ENCODE measurements at places on chromosomes 11 and 22. TPM values are rescaled to one million over a fixed set of nuclear protein-coding genes. Genes with fewer than 3 reads are reported as not detected.

DNA sequence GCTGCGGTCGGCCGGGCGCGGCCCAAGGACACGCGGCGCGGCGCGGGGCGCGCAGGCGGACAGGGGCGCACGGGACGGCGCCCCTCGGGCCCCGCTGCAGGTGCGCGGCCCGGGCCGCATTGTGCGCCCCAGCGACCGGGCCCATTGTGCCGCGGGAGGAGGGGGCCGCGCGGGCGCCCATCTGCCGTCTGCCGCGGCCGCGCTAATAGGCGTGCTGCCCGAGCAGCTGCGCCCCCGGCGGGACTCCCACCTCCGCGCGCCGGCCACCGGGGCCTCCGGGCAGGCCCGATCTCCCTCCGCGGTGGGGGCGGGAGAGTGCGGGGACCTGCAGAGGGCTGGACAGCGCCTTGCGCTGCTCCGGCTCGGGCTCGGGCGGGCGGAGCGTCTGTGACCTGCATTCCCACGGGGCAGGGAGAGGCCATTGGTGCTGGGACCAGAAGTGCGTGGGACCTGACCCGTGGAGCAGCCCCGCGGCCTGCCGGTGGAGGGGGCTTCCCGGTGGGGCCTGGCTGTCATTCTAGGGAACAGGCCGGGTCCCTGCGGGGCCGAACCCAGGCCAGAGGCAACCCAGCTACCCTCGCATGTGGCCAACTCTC lies 933 bp downstream of the BRSK2 start:
- no peak overlapping the region for H3K27ac ChIP-seq
- H3K36me3 ChIP-seq: no peaks in the 10 kb centered on the region
- no peak for DNase-seq
- H3K27me3 ChIP-seq: peaks cover 21% of the 10 kb centered on the region
- no peak overlapping the region for H3K4me3 ChIP-seq
- H3K4me1 ChIP-seq: no peaks in the 10 kb centered on the region

DNA sequence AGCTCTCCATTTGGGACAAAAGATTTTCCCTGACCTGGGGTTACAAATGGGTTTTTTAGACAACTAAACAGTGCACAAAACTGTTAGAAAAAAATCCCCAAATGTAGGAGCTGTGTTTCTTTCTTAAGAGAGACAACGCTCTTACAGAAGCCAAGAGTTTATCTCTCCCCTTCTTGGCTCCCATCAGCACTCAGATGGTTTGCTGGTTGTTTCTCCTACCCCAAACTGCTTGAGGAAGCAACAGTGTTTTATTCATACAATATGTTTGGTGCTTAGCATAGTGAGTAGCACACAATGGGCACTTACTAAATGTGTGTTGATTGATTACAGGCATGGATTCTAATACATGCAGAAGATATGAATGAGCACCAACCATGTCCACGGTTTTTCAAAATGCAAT lies 209.5 kb upstream of the ANO5 start:
- DNase-seq: no peak
- no peaks in the 10 kb centered on the region for H3K27me3 ChIP-seq
- H3K4me1 ChIP-seq: no peaks in the 10 kb centered on the region

GRCh38 chr11:74233683-74234082 lies 62.6 kb downstream of the PPME1 start:
- H3K27me3 ChIP-seq: no peaks in the 10 kb centered on the region
- H3K27ac ChIP-seq: no peak overlapping the region
- H3K36me3 ChIP-seq: peaks cover 12% of the 10 kb centered on the region
- no peak overlapping the region for H3K4me3 ChIP-seq
- peaks cover 6% of the 10 kb centered on the region for H3K4me1 ChIP-seq

GRCh38 chr22:45320357-45320976 lies 10.7 kb downstream of the FAM118A start:
- peaks cover 26% of the 10 kb centered on the region for H3K36me3 ChIP-seq
- DNase-seq: no peak
- H3K4me1 ChIP-seq: peaks cover 40% of the 10 kb centered on the region
- H3K27me3 ChIP-seq: no peaks in the 10 kb centered on the region
- peak overlapping the region; percentile 99 for H3K27ac ChIP-seq

GRCh38 chr11:134846328-134847082 lies 434.5 kb upstream of the B3GAT1 start:
- no peak overlapping the region for H3K4me3 ChIP-seq
- no peak for DNase-seq
- no peaks in the 10 kb centered on the region for H3K36me3 ChIP-seq
- H3K27ac ChIP-seq: no peak overlapping the region
- H3K27me3 ChIP-seq: peaks cover 6% of the 10 kb centered on the region

GRCh38 chr11:122756417-122756816 lies 81.9 kb upstream of the CRTAM start:
- no peaks in the 10 kb centered on the region for H3K27me3 ChIP-seq
- peaks cover 8% of the 10 kb centered on the region for H3K36me3 ChIP-seq
- H3K4me1 ChIP-seq: peaks cover 64% of the 10 kb centered on the region
- H3K27ac ChIP-seq: peak overlapping the region; percentile 79

DNA sequence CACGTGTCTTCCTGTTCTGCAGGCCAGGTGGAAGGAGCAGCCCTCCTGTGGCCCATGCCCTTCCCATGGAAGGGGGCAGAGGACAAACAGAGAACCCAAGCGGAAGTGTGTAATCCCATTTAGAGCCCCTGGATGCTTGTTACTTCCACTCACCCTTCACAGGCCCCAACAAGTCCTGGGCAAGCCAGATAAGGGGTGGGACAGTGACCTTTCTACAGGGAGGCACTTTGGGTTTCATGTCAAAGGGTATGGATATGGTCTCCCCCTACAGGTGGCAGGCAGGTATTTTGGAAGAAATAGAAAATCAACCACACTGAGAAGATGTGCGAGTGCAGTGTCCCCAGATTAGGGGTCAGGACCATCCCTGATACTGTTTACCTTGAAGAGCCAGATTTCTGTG lies 11.4 kb downstream of the MPEG1 start:
- peaks cover 3% of the 10 kb centered on the region for H3K4me1 ChIP-seq
- no peaks in the 10 kb centered on the region for H3K36me3 ChIP-seq
- peaks cover 2% of the 10 kb centered on the region for H3K27me3 ChIP-seq
- no peak for DNase-seq
- no peak overlapping the region for H3K27ac ChIP-seq
- H3K4me3 ChIP-seq: no peak overlapping the region

GRCh38 chr11:119975561-119976152 lies 162.3 kb downstream of the TRIM29 start:
- H3K36me3 ChIP-seq: no peaks in the 10 kb centered on the region
- DNase-seq: no peak
- H3K4me3 ChIP-seq: no peak overlapping the region
- no peak overlapping the region for H3K27ac ChIP-seq
- H3K4me1 ChIP-seq: no peaks in the 10 kb centered on the region
- peaks cover 3% of the 10 kb centered on the region for H3K27me3 ChIP-seq

- DNase-seq: no peak
- H3K27me3 ChIP-seq: no peaks in the 10 kb centered on the region
- H3K4me3 ChIP-seq: no peak overlapping the region
- H3K27ac ChIP-seq: no peak overlapping the region
- H3K36me3 ChIP-seq: no peaks in the 10 kb centered on the region
- peaks cover 3% of the 10 kb centered on the region for H3K4me1 ChIP-seq
Measured at GRCh38 chr11:132874638-132875037, 657.7 kb downstream of the OPCML start.

- peaks cover 10% of the 10 kb centered on the region for H3K4me1 ChIP-seq
- H3K27ac ChIP-seq: no peak overlapping the region
- DNase-seq: peak; percentile 44
- no peaks in the 10 kb centered on the region for H3K27me3 ChIP-seq
- no peaks in the 10 kb centered on the region for H3K36me3 ChIP-seq
Measured at GRCh38 chr22:30890686-30891442, 77.7 kb downstream of the MORC2 start.

DNA sequence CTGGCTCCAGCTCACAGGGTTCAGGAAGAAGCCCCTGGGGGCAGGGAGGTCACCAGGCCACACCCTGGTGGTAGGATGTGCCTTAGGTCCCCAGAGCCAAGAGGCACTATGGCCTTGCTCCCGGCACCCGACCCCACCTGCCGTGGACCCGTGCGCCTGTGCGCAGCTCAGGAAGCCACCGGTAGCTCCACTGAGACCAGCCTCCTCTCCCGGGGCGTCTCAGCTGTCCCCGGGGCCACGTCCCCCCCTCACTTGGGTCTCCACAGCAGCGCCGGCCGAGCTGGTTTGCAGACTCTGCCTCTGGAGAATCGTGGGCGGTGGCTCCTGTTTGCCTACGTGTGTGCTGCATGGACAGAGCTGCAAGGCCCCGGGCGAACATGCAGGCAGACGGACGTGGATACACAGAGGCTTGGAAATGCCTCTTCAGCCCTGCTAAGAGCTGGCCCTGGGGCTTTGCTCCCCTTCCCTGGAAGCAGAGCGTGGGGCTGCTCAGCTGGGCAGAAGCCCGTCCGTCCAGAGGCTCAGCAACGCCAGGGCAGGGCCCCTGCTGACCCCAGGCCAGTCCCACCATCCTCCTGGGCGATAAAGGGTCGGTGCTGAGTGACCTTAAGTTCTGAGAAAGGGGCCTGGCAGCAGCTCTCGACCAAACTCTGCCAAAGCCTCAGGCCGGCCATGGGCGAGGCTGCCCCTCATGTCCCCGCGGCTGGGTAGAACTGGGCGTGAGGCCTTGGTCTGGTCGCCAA lies 15.3 kb upstream of the MUC5B start:
- H3K27ac ChIP-seq: no peak overlapping the region
- H3K27me3 ChIP-seq: peaks cover 6% of the 10 kb centered on the region
- H3K4me3 ChIP-seq: no peak overlapping the region
- peak; percentile 23 for DNase-seq

GRCh38 chr22:48371391-48371790 lies 1456.3 kb downstream of the BRD1 start:
- no peaks in the 10 kb centered on the region for H3K4me1 ChIP-seq
- DNase-seq: no peak
- no peaks in the 10 kb centered on the region for H3K36me3 ChIP-seq
- H3K4me3 ChIP-seq: no peak overlapping the region

DNA sequence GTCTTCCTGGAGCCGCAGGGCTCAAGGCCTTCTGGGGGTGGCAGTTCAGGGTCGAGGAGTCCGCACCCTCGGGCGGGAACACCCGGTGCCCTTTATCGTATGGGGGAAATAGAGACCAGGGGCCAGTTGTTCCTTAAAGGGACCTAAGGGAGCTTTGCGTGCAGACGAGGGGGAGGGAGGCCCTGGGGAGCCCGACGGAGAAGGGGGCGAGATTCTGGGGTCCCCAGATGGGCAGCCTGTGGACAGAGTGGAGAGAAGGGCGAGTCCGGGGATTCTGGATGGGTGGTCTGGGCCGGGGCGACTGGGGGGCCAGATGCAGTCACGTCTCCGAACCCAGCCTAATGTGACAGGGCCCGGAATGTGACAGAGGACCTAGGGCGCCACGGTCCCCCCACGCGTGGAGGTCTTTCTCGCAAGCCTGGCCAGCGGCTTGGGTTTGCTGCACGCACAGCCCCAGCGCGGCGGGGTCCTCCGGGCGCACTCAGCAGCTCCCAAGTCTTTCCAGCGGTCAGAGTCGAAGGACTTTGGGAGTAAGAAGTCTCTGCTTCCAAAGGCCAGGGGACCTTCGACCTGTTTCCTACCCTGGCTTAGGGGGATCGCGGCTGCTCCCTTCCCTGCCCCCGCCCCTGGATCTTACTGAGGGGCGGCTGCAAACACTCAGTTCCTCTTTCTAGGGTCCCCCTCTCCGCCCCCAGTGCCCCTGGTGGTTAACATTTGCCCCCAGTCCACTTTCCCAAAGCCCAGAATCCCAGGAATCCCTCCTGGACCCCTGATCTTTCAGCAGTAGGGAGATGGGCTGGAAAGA lies 547 bp downstream of the TUBA8 start:
- H3K4me3 ChIP-seq: peak overlapping the region; percentile 70
- peaks cover 5% of the 10 kb centered on the region for H3K36me3 ChIP-seq
- no peak overlapping the region for H3K27ac ChIP-seq
- H3K27me3 ChIP-seq: peaks cover 45% of the 10 kb centered on the region

- no peak for DNase-seq
- H3K36me3 ChIP-seq: peaks cover 11% of the 10 kb centered on the region
- no peaks in the 10 kb centered on the region for H3K27me3 ChIP-seq
- H3K4me1 ChIP-seq: peaks cover 13% of the 10 kb centered on the region
- no peak overlapping the region for H3K4me3 ChIP-seq
Measured at GRCh38 chr11:117083011-117083935, 15.0 kb downstream of the SIK3 start.

GRCh38 chr11:34034053-34034452 lies 17.5 kb upstream of the CAPRIN1 start:
- H3K27me3 ChIP-seq: peaks cover 8% of the 10 kb centered on the region
- DNase-seq: no peak
- H3K4me3 ChIP-seq: no peak overlapping the region

GRCh38 chr22:41198027-41198580 lies 7.0 kb upstream of the L3MBTL2 start:
- H3K27ac ChIP-seq: no peak overlapping the region
- H3K36me3 ChIP-seq: no peaks in the 10 kb centered on the region
- peak; percentile 54 for DNase-seq
- H3K4me1 ChIP-seq: peaks cover 9% of the 10 kb centered on the region
- peaks cover 24% of the 10 kb centered on the region for H3K27me3 ChIP-seq

DNA sequence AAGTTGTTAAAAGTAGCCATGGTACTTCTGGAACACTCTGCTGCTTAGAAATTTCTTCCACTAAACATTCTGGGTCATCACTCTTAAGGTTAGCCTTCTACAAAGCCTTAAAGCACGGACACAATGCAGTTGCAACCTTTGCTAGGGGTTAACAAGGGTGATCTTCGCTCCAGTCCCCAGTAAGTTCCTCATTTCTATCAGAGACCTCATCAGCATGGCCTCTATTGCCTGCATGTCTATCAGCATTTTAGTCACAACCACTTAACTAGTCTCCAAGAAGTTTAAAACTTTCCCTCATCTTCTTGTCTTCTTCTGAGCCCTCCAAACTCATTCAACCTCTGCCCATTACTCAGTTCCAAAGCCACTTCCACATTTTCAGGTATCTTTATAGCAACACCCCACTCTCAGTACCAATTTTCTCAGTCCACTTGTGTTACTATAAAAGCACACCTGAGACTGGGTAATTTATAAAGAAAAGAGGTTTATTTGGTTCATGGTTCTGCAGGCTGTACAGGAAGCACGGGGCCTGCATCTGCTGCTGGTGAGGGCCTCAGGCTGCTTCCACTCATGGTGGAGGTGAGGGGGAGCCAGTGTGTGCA lies 48.7 kb upstream of the TH start:
- no peak overlapping the region for H3K27ac ChIP-seq
- no peak overlapping the region for H3K4me3 ChIP-seq
- H3K36me3 ChIP-seq: peaks cover 3% of the 10 kb centered on the region
- H3K4me1 ChIP-seq: no peaks in the 10 kb centered on the region
- DNase-seq: no peak

Gene SAA2
- not detected for total RNA-seq

Gene MUC2
- not detected for total RNA-seq

Gene MYO18B
- 3.4 TPM for total RNA-seq

Gene MRGPRX1
- not detected for total RNA-seq

Gene OR8J3
- total RNA-seq: not detected

Gene TRIM29
- not detected for total RNA-seq

Gene IGLL1
- total RNA-seq: not detected

Gene P2RX3
- not detected for total RNA-seq

Gene NAV2
- total RNA-seq: 4.1 TPM

Gene PC
- total RNA-seq: 9.0 TPM

Gene CARD16
- total RNA-seq: 72.5 TPM

Gene OR2AT4
- not detected for total RNA-seq

Measured in activated naive CD8-positive, alpha-beta T cell treated with anti-CD3 and anti-CD28 coated beads, Interleukin-2, amount 10 ng/mL, durations not matched to agents 7 days and 5 days (primary cell).